ENCODE measurements at places on chromosomes 4 and X.

DNA sequence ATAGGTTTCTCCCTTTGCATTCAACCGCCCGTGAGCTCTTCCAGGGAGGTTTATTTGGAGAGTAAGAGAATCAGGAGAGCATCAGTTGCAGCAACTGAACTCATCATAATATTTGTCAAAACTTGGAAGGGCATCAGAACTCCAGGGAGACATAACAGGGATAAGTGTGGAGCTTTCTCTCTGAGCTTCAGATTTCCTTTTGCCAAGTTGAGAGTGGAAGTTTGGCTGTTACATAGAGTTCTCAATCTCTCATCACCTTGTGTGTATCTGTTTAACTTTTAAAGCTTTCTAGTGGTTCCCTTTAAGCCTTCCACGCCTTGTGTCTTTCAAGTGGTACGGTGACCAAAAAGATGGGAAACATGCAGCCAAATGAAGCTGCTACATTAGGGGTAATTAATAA, 18.8 kb downstream of the BMP3 start:
- no peak for DNase-seq

DNA sequence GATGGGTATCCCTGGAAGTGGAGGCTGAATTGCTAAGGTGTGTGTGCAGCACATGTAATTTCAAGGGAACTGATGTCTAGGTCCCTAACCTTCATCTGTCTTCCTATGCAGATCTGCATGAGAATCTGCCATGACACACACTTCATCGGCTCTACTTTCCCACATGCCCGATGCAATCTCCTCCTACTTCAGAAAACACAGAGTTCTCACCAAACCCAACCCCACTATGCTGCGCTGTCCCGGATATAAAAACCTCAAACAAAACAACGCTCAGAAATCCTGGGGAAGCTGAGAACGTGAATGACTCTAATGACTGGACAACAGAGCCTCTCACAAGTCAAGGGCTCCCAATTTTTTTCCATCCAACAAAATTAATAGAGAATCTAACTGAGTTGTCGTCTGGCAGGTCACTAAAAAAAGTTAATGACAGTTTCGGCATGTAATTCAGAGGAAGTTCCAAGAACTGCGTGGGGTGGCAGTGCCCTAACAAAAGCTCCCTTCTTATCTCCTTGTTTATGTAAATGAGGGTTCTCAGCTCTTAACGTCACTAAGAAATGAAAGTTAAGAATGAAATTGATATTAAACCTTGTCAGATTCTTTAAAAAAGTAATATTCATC, 39.0 kb downstream of the STX18 start:
- DNase-seq: peak; percentile 22

- no peak for DNase-seq
Observed at GRCh38 chrX:39896951-39897740, 200.6 kb downstream of the BCOR start.

GRCh38 chr4:148075438-148075837, 343.6 kb downstream of the ARHGAP10 start:
- DNase-seq: no peak

- no peak for DNase-seq
Observed at GRCh38 chr4:20253283-20253734, 1.6 kb downstream of the SLIT2 start.

DNA sequence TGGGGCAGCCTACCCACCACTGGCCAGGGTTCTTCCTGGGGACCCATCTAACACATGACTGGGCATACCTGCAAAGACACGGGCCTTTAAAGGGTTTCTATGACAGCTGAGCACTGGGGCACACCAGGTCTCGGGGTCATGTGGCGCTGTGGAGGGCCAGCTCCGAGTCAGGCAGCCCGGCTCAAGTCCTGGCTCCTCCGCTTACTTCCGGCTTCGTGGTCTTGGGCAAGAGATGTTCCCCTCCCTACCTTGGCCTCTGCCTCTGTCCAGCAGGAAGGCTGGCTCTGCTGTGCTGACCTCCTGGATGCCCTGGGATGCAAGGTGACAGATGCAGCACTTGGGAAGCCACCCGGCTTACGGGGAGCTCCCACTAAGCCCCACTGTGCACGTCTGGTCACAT, 37.6 kb downstream of the HTRA3 start:
- DNase-seq: no peak

- no peak for DNase-seq
Observed at GRCh38 chr4:19945501-19945900, 306.2 kb upstream of the SLIT2 start.

All from stimulated activated naive CD8-positive, alpha-beta T cell treated with anti-CD3 and anti-CD28 coated beads, Interleukin-15, Interleukin-2, amounts not matched to agents 100 U/mL and 50 U/mL, for 24 hours (primary cell).